ENCODE measurements at places on chromosomes 4 and X. TPM values are rescaled to one million over a fixed set of nuclear protein-coding genes. Genes with fewer than 3 reads are reported as not detected.

The CITED1 gene
- total RNA-seq: 9.7 TPM

The TNMD gene
- total RNA-seq: 0.23 TPM

The XAGE2 gene
- not detected for total RNA-seq

The SMARCA5 gene
- 74.7 TPM for total RNA-seq

The TRAM1L1 gene
- total RNA-seq: 24.5 TPM

The TGIF2LX gene
- total RNA-seq: not detected

The PDGFRA gene
- 112 TPM for total RNA-seq

The KLB gene
- total RNA-seq: 0.46 TPM

The ARX gene
- 10.4 TPM for total RNA-seq

The TMEM35A gene
- 125 TPM for total RNA-seq

The PNMA6F gene
- total RNA-seq: 6.9 TPM

The STARD8 gene
- total RNA-seq: 3.2 TPM

The RNF128 gene
- total RNA-seq: 7.2 TPM

The MAGEA2 gene
- total RNA-seq: not detected

The TCEANC gene
- total RNA-seq: 10.6 TPM

The PAK3 gene
- 204 TPM for total RNA-seq

The RAB9B gene
- 46.6 TPM for total RNA-seq

The TMEM31 gene
- not detected for total RNA-seq

The SLBP gene
- total RNA-seq: 39.0 TPM

The CMC4 gene
- total RNA-seq: 6.7 TPM

The TRIM60 gene
- total RNA-seq: not detected

The CCDC110 gene
- 5.5 TPM for total RNA-seq

The DMP1 gene
- total RNA-seq: not detected

The VEGFD gene
- 0.46 TPM for total RNA-seq

The TSPAN7 gene
- 141 TPM for total RNA-seq

The PLXNB3 gene
- 4.6 TPM for total RNA-seq

The TLL1 gene
- total RNA-seq: 4.6 TPM

The EFNB1 gene
- 12.0 TPM for total RNA-seq

The SPANXA2 gene
- total RNA-seq: not detected

The DCX gene
- 268 TPM for total RNA-seq
